ENCODE measurements at places on chromosomes 4 and X.

GRCh38 chrX:137427426-137427778, 138.5 kb upstream of the ZIC3 start:
- DNase-seq = no peak

DNA sequence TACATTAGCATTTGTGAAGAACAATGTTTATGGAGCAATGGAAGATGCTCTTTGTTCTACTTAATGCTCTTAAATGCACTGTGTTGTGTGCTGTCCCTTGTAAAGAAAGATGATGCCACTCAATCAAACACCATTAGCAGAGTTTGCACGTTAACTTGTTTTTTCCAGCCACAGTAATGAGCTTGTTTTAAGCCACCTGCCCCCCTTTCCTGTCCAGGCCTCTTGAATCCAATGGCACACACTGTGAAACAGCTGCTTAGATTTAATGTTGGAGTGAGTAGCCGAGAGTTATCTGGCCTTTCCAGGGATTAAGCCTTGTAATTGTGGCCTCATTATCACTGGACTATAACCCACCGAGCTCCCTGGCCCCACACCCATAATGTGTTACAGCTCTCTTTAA, 86.0 kb downstream of the PAK3 start:
- DNase-seq = no peak

- no peak for DNase-seq
Observed at GRCh38 chr4:75567725-75568124, 11.9 kb downstream of the ODAPH start.

DNA sequence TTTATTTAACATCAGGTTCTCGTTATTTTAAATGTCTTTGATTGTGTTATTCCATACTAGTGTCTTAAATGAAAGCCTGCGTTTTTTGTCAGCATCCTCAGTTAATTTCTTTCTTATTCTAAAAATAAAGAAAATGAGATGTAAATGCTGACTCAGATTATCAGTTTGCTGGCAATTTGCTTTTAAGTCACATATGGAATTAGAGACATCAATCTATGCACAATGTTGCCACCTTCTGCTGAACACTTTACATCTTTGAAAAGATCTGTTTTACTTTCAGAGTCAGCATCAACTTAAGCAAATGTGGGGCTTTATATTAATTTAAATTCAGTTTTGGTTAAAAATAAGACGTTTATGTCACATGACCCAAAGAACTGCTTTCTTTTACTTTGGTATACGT, 99.2 kb downstream of the ADGRL3 start:
- DNase-seq = no peak

GRCh38 chr4:10722957-10723356, 38.4 kb upstream of the CLNK start:
- DNase-seq = no peak

- peak; percentile 70 for DNase-seq
Observed at GRCh38 chrX:13028871-13029636, 15.4 kb downstream of the FAM9C start.

- DNase-seq = no peak
Observed at GRCh38 chrX:21255032-21255618, 119.1 kb upstream of the CNKSR2 start.

DNA sequence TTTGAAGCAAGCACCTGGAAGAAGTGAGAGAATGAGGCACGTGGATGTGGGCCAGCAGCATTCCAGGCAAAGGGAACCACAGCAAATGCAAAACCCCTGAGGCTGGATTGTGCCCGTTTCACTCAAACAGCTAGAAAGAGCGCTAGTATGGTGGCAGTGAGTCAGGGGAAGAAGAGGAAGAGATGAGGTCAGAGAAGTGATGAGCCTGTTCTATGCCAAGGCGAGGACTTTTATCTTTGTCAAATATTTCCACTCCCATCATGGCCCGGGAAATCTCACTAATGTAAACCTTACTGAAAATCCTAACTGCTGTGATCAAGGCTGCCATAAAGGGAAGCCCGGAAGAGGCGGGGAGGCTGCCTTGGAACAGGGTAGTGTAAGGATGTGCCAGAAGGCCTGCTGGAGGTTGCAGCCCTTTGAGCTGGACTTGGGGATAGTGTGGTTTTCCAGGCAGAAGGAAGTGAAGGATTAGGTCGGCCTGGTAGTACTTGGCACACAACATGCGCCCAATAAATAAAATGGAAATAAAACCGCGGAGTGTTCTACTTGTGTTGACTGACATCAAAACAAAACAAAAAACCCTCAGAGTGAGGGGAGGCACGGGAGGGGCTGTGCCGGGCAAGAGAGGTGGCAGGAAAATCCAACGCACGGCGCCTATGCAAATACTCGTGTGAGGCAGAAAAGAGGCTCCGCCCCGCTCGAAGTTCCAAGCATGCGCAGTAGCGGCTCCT, 1.2 kb upstream of the CDK16 start:
- DNase-seq = peak; percentile 86

Measured in mammary epithelial cell (primary cell).